ENCODE measurements at places on chromosomes 2 and 18.
A peak's percentile ranks its signal among the peaks of the same experiment; 100 is the strongest.

GRCh38 chr2:79271456-79271855, 111.9 kb upstream of the REG3A start:
- no peak for DNase-seq

DNA sequence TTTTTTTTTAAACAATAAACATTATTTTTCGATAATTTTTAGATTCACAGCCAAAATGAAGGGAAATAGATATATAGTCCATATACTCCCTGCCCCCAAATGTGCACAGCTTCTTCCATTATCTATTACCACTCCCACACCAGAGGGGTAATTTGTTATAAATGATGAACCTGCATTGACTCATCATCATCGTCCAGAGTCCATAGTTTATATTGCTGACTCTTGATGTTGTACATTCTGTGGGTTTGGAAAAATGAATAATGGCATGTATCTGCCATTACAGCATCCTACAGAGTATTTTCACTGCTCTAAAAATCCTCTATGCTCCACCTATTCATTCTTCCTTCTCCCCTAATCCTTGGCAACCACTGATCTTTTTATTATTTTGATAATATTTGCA, 121.5 kb downstream of the LTBP1 start:
- no peak for DNase-seq

DNA sequence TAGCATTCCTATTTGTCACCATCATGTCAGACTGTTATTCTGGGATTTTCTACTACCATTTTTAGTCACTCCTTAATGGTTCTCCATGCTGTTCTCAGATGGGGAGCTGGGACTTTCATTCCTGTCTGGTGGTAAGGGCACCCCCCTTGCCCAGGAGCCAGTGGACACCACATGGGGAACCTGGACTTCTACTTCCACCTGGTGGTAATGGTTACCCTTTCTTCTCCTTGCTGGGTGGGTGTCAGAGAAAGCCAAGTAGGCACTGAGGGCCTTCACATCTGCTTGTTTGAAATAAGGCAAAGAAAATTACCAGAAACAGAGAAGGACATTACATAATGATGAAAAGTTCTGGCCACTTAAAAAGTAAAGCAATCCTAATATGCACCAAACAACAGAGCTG, 239.8 kb downstream of the FHOD3 start:
- DNase-seq, result no peak

GRCh38 chr2:109254174-109254904, 125.3 kb downstream of the SH3RF3 start:
- DNase-seq, result peak; percentile 10

DNA sequence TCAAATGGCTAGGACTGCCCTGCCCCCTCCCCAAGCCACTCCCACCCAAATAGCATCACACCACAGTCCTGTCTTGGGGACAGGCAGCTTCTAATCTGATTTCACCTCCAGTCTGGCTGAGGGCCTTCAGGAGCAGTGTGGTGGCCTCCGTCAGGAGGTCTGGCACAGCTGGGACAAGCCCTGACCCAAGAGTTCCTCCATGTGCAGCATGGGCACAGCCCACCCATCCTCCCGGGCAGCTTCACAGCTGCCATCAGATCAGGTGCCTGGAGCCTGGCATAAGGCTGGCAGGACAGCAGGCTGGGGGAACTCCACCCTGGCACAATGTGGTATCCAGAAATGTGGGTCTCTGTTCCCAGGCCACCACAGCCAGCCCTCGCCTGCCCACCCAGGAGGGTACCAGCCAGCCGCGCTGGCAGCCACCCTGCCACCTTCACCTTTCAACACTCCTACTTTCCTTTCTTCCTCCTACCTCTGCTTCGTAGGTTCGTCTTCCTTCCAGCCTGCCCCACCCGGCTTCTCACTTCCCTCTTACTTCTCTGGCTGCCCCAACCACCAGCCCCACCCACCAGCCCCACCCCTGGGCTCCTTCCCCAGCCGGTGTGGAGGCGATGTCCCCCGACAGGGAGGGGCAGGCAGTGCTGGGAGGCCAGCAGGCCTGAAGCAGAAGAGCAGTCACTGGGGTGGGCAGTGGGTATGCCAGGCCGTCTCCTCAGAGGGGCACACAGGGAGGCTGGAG, at the start of gene CAPG:
CAPG (minus strand) TSS at position 522 of the 739 bp plus-strand sequence. CDS start 8,221 bp downstream, outside the sequence.
- DNase-seq, result peak; percentile 52

- DNase-seq, result no peak
These were observed 46.6 kb downstream of the BCL2L11 start for GRCh38 chr2:111167076-111167862.

DNA sequence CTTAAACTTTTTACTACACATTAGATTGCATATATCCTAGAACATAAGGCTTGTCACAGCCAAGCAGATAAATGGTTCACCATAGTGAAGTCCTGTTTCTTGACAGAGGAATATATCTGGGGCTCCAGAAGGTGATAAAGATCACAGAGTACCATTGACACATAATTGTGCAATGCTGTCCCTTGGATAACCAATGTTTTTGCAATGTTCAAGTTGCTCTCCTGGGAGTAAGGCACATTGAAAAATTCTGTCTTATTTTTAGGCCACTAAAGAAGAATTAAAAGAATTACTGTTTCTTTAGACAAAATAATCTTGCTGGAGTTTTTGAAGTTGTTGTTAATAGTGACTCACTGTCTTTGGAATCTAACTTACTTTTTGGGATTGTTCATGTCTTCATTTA, 1132.8 kb downstream of the LRP1B start:
- no peak for DNase-seq
